Hepatocyte (in vitro differentiated cells): ENCODE measurements at places on chromosomes 3 and 15. TPM values are rescaled to one million over a fixed set of nuclear protein-coding genes. Genes with fewer than 3 reads are reported as not detected.

The P2RY12 gene
- polyA plus RNA-seq: not detected in 2 replicates

The SLC2A2 gene
- 21.7 and 40.8 TPM in 2 replicates for polyA plus RNA-seq

The PPP1R14D gene
- polyA plus RNA-seq: 0.47 TPM in 1 of 2 replicates, not detected in the other

The CFAP91 gene
- 0.77 TPM in 1 of 2 replicates, not detected in the other for polyA plus RNA-seq

The THOC7 gene
- 67.3 and 78.5 TPM in 2 replicates for polyA plus RNA-seq

The TLR9 gene
- polyA plus RNA-seq: not detected in 2 replicates

The MINAR1 gene
- polyA plus RNA-seq: 0.10 and 0.74 TPM in 2 replicates

The LYZL4 gene
- polyA plus RNA-seq: not detected in 2 replicates

The THUMPD3 gene
- 16.3 and 17.3 TPM in 2 replicates for polyA plus RNA-seq

The XIRP1 gene
- 1.4 TPM in 1 of 2 replicates, not detected in the other for polyA plus RNA-seq

The NEDD4 gene
- polyA plus RNA-seq: 21.3 and 26.5 TPM in 2 replicates

The SLCO2A1 gene
- polyA plus RNA-seq: 7.0 and 8.4 TPM in 2 replicates

DNA sequence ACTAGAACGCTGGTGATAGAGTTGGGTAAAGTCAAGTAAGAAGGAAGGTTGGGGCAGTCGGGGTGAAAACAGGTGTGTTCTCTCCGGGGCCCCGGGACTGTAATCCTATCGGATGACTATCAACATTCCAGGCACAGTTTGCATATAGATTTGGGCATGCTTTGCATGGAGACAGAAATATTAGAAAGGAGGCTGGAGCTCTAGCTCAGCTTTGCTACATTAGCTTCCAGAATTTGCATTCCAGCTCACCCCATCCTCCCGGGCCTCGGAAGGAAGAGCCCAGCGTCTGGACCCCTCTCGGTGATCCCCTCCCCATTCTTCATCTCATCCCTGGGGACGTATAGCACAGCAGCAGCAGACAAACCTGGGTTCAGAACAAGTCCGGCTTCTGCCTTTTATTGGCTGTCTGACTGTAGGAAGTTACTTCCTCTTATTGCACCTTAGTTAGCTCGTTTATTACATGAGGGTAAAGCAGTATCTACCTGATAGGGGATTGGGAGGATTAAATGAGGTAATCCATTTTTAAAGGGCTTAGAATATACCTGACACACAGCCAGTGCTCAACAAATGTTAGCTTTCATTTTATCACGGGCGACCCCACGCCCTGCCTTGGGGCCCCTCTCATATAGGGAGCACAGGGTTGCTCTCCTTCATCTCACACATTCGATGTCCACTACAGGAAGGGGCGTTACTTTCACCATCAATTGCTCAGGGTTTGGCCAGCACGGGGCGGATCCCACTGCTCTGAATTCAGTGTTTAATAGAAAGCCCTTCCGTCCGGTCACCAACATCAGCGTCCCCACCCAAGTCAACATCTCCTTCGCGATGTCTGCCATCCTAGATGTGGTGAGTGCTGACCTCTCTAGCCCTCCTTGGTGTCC, 3.2 kb downstream of the HTR3E start:
- no peak for DNase-seq
- no peak overlapping the region for H3K27ac ChIP-seq
- no peaks in the 10 kb centered on the region for H3K36me3 ChIP-seq
- no peaks in the 10 kb centered on the region for H3K27me3 ChIP-seq
- no peak overlapping the region for H3K4me3 ChIP-seq

- no peak overlapping the region for H3K4me3 ChIP-seq
- no peak overlapping the region for H3K27ac ChIP-seq
These were observed 7.4 kb downstream of the RBSN start for GRCh38 chr3:15091575-15091974.

GRCh38 chr3:156750191-156750873, 75.8 kb upstream of the LEKR1 start:
- DNase-seq: no peak
- H3K4me3 ChIP-seq: no peak overlapping the region
- H3K36me3 ChIP-seq: no peaks in the 10 kb centered on the region

- no peak for DNase-seq
- no peaks in the 10 kb centered on the region for H3K36me3 ChIP-seq
- H3K27ac ChIP-seq: no peak overlapping the region
- no peak overlapping the region for H3K4me3 ChIP-seq
- H3K27me3 ChIP-seq: no peaks in the 10 kb centered on the region
These were observed 82.5 kb downstream of the ADAM10 start for GRCh38 chr15:58666957-58667356.

- H3K27ac ChIP-seq: peak overlapping the region; percentile 67
- H3K27me3 ChIP-seq: no peaks in the 10 kb centered on the region
- H3K4me3 ChIP-seq: no peak overlapping the region
- no peaks in the 10 kb centered on the region for H3K4me1 ChIP-seq
- no peaks in the 10 kb centered on the region for H3K36me3 ChIP-seq
These were observed 164.8 kb upstream of the BHLHE40 start for GRCh38 chr3:4814305-4814903.

GRCh38 chr3:188827576-188827975, 344.2 kb upstream of the TPRG1 start:
- peaks cover 19% of the 10 kb centered on the region for H3K4me1 ChIP-seq
- DNase-seq: no peak
- no peaks in the 10 kb centered on the region for H3K36me3 ChIP-seq
- no peaks in the 10 kb centered on the region for H3K27me3 ChIP-seq

DNA sequence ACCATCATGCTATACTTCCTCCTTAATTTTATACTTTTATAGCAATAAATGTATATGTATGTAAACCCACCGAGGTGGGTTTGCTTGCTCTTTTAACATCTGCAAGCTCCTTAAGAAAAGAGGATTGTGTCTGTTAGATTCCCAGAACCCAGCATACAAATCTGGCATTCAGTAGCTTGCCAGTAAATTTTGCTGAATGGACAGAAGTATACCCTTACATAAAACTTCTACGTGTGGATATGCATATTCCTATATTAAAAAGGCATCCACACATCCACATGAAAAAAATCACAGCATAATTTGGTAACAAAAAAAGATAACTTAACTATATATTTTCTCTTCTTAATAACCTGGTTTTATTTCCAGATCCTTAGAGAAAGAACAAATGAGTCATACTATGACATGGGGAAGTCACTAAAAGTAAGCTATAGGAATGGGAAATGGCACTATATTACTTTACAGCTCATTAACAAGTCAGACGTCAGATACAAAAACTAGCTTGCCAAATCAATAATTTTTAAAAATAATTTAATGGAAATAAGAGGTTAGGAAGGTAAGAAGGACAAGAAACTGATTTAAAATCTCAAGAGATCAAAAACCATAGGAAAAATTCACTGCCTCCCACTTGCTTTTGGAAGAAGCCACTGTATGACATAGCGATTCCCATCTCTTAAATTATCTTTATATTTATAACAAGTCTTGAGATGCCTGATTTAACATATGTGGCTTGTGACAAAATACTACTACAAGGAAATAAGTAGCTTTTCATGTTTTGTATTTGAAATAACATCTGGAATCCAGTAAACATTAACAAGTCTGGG, 68.7 kb downstream of the SUMF1 start:
- peaks cover 3% of the 10 kb centered on the region for H3K4me1 ChIP-seq
- H3K27ac ChIP-seq: peak overlapping the region; percentile 8
- no peak for DNase-seq
- no peak overlapping the region for H3K4me3 ChIP-seq

DNA sequence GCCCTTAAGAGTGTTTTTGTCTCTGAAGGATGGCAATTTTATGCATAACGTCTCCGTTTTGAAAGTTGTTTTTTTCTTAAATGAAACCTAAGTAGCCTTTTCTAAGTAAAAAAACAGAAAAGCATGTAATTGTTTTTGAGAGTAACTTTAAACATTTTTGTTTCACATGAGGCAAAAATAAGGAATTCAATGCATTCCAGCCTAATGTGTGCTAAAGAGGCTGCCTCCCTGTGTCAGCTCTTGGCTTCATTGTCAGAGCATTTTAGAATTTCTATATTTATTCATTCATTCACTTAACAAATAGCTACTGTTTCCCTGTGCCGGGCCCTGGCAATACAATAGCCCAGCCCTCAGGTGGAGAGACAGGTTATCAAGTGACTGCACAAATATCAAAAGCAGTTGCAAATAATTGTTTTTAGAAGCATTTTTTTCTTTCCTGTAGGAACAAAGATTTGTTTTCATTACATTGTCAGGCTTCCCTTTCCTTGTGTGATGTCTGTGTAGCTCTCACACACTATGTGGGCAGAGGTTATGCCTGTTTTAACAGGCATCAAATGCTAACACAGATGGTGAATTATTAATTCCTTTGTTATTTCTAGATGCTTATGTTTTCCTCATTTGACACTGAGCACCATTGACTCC, 81.9 kb downstream of the CCK start:
- H3K36me3 ChIP-seq: no peaks in the 10 kb centered on the region
- peaks cover 9% of the 10 kb centered on the region for H3K4me1 ChIP-seq
- H3K27ac ChIP-seq: peak overlapping the region; percentile 8

DNA sequence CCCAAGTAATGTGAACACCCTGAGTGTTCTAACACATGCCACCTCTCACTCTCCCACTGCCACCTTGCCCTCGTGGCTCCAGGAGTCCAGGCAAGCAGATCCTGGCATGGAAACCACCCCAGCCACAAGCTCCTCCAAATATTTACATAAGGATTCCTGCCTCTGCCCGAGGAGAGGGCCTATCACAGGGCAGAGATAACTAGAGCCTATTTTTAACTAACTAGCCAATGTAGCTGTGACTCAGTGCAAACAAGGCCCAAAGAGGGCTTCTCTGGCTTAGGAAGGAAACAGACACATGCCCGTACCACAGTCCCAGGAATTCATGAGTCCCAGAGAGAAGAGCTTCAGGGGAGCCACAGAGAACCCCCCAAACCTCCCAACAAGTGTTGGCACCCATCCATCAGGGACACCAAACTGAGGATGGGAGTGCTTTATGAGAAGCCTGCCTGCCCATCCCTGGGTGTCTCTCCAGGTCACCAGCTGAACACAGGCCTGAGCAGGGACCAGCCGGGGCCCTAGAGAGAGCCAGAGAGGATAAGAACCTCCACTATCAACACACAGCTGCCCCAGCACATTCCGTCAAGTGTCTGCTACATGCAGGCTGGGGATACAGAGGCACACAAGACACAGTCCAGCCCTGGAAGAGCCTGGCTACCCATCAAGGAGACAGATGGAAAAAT, 9.2 kb downstream of the FYCO1 start:
- H3K27me3 ChIP-seq: no peaks in the 10 kb centered on the region
- H3K36me3 ChIP-seq: no peaks in the 10 kb centered on the region
- no peak overlapping the region for H3K4me3 ChIP-seq

GRCh38 chr3:47019201-47019600, 39.7 kb downstream of the NBEAL2 start:
- DNase-seq: no peak
- H3K27ac ChIP-seq: peak overlapping the region; percentile 23
- H3K4me3 ChIP-seq: no peak overlapping the region
- no peaks in the 10 kb centered on the region for H3K27me3 ChIP-seq
- peaks cover 11% of the 10 kb centered on the region for H3K4me1 ChIP-seq

- no peaks in the 10 kb centered on the region for H3K4me1 ChIP-seq
- H3K27ac ChIP-seq: no peak overlapping the region
- H3K4me3 ChIP-seq: no peak overlapping the region
- H3K36me3 ChIP-seq: no peaks in the 10 kb centered on the region
These were observed 133.3 kb upstream of the SLC2A2 start for GRCh38 chr3:171159822-171160157.

- no peak overlapping the region for H3K27ac ChIP-seq
- no peaks in the 10 kb centered on the region for H3K36me3 ChIP-seq
- no peak overlapping the region for H3K4me3 ChIP-seq
- DNase-seq: no peak
- H3K4me1 ChIP-seq: no peaks in the 10 kb centered on the region
- no peaks in the 10 kb centered on the region for H3K27me3 ChIP-seq
These were observed 21.0 kb downstream of the SLCO2A1 start for GRCh38 chr3:134008630-134009156.

DNA sequence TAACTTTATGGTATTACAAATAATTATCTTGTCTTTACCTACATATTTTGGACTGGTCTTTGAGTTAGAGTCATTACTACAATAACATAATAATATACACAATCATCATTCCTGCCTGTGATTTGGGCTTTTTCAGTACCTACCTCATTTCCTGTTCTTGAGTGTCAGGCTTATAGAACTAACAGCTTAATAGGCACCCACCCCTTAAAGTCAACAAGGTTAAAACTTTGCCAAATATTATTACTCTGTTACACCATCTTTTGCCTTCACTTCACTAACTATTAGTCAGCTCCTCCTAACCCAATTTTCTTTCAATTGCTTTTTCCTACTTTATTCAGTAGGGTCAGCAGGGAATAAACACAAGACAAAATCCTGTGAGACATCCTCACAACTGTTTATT, 488.7 kb upstream of the AGTR1 start:
- H3K4me1 ChIP-seq: no peaks in the 10 kb centered on the region
- no peak overlapping the region for H3K27ac ChIP-seq
- no peak overlapping the region for H3K4me3 ChIP-seq
- no peaks in the 10 kb centered on the region for H3K27me3 ChIP-seq

DNA sequence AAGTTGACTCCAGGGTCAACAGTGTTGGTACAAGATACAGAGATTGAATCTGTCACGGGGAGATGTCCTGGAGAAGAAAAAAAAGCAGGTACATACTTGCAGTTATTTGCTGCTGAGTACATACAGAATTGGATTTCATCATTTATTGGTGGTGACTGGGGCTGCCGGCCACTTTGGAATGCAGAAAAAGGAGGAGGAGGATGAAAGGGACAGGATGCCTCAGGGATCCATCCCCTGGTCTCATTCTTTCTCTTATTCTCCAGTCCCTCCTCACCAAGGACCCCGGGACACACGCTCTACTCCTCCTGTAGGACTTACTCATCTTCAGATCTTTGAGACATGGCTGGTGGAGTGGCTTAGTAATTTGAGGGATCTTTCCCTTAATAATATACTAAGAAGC, 30.0 kb upstream of the MEIS2 start:
- peaks cover 4% of the 10 kb centered on the region for H3K4me1 ChIP-seq
- peaks cover 3% of the 10 kb centered on the region for H3K27me3 ChIP-seq
- DNase-seq: no peak
- H3K27ac ChIP-seq: no peak overlapping the region
- no peaks in the 10 kb centered on the region for H3K36me3 ChIP-seq
- H3K4me3 ChIP-seq: no peak overlapping the region

- no peak overlapping the region for H3K27ac ChIP-seq
- H3K27me3 ChIP-seq: no peaks in the 10 kb centered on the region
- no peak overlapping the region for H3K4me3 ChIP-seq
- no peak for DNase-seq
- no peaks in the 10 kb centered on the region for H3K4me1 ChIP-seq
- H3K36me3 ChIP-seq: no peaks in the 10 kb centered on the region
These were observed 27.6 kb upstream of the MYO1E start for GRCh38 chr15:59400103-59400813.

GRCh38 chr3:195537995-195538394, 5.1 kb downstream of the PPP1R2 start:
- no peak for DNase-seq
- H3K4me1 ChIP-seq: peaks cover 17% of the 10 kb centered on the region
- H3K27me3 ChIP-seq: no peaks in the 10 kb centered on the region
- no peak overlapping the region for H3K27ac ChIP-seq
- no peaks in the 10 kb centered on the region for H3K36me3 ChIP-seq
- no peak overlapping the region for H3K4me3 ChIP-seq

GRCh38 chr3:149271669-149272068, 50.0 kb upstream of the CP start:
- H3K36me3 ChIP-seq: no peaks in the 10 kb centered on the region
- H3K4me3 ChIP-seq: no peak overlapping the region
- DNase-seq: no peak
- no peak overlapping the region for H3K27ac ChIP-seq
- no peaks in the 10 kb centered on the region for H3K4me1 ChIP-seq
- H3K27me3 ChIP-seq: no peaks in the 10 kb centered on the region
